ENCODE measurements at places on chromosomes 6 and 20.

GRCh38 chr20:59560588-59561227 is 43.6 kb upstream of the PHACTR3 start:
- no peak for DNase-seq

DNA sequence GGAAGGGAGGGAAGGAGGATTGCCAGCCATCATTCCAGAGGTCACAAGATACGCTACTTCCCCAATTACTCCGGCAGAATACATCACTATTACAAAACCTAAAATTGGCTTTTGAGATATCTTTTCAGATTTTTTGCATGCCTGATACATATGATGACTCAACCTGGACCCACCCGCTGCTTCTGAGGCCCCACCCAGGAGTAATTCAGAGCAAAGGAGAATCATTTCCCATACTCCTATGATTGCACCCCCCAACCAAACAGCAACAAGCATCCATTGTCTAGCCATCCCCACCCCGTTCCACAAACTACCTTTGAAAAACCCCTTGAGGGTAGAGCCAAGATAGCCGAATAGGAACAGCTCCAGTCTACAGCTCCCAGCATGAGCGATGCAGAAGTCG is 163.5 kb upstream of the GJE1 start:
- no peak for DNase-seq

DNA sequence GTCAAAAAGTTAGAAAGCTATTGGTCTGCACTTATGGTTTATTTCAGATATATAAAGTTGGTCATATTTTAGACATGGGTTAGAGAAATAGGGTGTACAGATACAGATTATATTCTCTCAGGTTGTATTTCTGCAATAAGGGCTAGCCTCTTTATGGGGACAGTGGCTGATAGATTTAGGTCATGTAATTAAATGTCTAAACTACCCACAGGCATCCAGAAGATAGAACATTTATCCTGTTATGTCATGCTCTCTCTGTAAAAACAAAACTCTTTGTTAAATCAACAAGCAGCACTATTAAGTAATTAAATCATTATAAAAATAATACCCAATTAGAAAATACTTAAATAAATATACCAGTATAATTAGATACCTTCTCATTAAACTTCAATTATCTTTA is 612.6 kb upstream of the CITED2 start:
- DNase-seq, result no peak

- no peak for DNase-seq
These were observed 8.8 kb upstream of the GJA1 start for GRCh38 chr6:121426686-121427085.

DNA sequence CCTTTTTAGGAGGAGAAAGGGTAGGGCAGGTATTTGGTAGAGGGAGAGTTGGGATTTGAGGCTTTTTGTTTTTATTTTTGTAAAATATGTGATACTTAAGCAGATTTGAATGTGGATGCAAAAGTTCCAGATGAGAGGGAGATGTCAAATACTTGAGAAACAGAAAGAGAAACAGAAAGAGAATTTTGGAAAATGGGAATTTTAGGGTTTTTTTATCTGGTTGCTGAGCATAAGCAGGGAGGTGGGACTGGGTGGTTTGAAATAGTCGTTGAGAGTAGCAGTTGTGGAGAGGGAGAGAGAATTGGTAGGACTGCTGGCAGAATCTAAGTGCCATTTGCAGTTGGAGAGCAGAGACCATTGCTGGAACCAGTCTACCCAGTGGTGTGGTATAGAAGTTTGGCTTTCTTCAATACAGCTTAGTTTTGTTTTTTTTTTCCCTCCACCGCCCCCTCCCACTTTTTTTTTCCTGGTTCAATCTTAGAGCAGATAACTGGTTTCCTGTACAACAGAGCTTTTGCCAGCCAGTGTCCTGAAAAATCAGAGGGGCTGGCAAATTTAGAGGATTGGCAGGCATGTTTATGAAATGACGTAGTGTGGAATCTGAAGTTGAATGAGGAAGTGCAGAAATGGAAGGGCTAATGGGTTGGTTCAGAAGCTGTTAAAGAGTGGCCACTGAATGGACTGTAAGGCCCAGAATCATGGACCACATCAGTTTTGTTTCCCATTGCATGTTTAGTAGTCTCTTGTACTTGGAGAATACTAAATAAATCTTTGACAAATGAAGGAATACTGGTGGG is 68.7 kb downstream of the ATRN start:
- no peak for DNase-seq

GRCh38 chr6:22101163-22101562 is 195.7 kb downstream of the PRL start:
- DNase-seq, result no peak

DNA sequence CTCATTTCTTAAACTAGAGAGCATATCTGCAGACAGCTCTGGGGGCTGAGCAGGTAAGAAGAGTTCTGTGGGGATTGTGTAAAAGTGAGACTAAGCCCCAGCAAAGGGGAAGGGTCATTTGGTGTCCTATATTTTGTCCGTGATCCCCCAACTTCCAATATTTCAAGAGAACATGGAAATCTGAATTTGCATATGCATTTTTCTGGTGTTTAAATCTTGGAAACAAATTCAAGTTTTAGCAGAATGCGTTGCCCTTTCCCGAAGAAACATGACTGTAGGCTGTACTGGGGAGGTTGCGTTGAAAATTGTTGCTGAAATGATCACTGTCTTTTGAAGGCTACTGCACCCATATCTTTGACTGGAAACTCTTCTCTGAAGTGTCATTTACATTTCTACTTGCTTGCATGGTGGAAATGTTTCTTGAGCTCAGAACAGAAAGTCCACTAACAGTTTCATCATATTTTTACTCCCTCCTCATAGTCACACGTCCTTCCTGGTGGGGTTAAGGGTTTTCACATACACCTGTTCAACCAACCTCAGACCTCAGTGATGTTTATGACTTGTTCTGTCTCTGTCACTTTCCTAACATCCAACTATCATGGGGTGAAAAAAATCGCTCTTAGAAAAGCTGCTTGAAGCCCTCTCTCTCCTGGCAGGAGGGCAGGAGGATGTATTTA is 140.3 kb downstream of the BCAS1 start:
- no peak for DNase-seq

DNA sequence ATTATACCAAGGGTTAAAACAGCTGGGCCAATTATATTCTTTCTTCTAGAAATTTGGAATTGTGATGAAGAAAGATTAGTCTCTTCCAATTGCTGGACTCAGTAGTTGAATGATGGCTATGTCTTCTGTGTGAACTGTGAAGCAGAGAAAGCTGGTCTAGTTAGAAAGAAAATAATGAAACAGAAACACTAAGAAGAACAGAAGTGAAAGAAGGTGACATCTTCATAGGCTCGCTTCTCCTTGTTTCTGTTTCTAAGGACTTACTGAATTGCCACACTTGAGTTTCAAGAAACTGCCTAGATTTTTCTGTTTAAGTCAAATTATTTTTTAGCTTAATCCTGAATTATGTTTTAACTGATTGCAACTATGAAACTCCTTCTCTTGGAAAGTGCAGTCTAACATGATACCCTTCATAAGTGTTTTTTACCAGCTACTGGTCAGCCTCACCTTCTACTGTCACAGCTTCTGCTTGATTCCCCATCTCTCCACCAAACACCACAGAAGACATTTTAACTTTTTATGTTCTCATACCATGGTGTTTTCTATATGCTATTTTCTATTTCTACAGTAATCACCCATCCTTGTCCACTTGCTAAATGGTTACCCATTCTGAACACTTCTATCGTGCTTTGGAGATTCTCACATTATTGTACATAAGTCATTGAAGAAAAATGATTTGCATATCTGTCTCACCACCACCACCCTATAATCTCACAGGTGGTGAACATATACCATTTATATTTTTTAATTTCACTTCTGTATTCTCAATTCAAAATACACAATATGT is 268.8 kb downstream of the GRIK2 start:
- no peak for DNase-seq

DNA sequence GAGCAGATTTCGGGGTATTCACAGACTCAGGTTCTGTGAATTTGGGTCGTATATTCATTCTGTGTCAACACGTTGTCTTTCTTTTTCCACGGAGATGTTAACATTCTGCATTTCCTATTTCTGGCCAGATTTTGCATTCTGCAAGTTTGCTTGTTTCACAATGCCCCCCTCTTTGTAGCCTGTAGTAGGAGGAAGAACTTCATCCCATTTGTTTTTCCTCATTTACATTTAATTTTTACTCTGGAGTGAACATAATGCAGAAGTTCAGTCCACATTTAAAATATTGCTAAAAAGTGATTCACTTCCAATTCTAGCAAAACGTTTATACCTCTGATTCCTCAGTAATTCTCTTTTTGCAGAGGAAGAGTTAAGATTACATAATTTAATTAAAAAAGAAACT is 12.9 kb downstream of the TAGAP start:
- DNase-seq, result no peak

GRCh38 chr6:103672169-103672568 is 1187.5 kb downstream of the HACE1 start:
- DNase-seq, result no peak

DNA sequence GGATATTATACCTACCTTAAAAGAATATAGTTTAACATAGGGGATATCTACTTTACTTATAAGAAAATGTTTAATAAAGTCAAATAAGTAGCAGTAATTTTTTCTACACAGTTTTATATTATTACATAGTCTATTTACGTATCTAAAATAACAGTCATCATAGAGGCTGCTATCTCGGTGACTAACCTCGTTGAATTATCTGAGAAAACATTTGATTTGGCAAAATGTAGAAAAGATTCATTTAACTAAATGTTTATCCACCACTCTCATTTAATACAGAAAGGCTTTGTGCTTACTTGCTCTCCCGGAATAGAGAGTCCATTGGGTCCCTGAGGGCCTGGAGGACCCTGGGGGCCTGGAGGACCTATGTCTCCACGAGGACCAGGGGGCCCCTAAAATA is 103.6 kb downstream of the COL12A1 start:
- no peak for DNase-seq

GRCh38 chr6:100173211-100173610 is 179.2 kb upstream of the MCHR2 start:
- no peak for DNase-seq

GRCh38 chr20:13338999-13339411 is 117.9 kb downstream of the ISM1 start:
- no peak for DNase-seq

DNA sequence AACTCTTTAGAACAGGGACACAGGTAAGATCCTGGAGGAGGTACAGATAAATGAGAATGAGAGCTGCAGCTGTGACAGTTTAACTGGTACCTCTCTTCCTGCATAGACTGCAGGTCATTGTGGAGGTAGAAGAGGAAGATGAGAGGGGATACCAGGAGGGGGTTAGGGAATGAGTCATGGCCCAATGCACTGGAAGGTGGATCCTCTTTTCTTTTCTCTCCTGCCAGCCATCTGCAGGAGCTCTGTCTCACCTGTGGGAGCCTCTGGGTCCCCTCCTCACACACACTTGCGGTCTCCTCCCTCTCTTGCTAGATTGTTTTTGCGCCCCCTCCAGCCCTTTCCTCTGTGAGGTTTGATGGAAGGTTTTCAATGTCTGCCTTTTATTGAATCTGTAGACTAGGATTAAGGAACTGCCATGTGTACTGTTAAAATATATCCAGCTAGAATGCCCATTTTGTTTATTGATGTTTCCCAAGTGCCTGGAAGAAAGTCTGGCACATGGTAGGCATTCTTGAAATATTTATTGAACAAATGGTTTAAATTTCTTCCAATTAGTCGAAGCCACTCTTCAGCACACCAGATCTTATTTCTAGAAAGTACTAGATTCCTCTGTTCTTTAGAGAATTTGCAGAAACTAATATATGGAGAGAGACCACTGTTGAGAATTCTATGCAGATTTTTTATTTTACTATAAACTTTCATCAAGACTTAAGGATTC is 13.0 kb downstream of the C6orf163 start:
- DNase-seq, result no peak

DNA sequence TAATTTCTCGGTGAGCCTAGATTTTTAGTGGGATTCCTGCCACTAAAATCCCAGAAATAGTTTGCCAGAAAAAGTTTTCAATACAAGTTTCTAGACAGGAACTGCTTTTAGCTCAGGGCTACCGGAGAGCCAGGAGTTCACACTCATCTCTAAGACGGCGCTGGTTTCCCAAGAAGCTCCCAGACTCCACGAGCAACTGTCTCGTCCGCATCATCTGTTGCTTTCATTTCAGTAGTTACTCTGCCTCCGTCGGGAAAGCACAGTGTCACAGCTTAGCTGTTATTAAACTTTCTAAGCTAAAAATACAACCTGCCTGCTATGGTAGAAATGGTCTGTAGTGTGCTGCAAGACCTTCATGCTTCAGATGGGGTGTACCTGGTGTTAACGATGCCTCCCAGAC is 197.3 kb upstream of the SNX9 start:
- DNase-seq, result no peak

DNA sequence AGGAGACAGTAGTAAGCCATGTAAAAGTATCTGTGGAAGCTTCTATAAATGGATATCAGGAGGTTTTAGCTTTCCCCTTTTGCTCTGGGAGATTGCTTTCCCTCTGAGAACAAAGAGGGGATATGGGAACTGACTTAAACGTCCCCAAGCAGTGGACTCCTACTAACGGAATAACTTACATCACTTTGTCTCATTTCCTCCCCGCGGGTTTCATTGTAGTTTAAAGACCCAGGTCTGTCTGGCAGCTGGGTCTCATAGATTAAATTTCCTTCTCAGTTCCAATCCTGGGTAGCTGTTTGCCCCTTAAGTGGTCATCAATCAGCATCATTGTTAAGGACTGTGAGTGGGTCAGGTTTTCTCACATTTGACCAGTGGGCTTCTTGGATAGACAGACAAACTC is 68.7 kb downstream of the PLAGL1 start:
- no peak for DNase-seq

GRCh38 chr20:3121271-3121911 is 36.9 kb upstream of the AVP start:
- DNase-seq, result no peak

- DNase-seq, result no peak
These were observed 325.3 kb downstream of the GJA1 start for GRCh38 chr6:121760745-121761144.

GRCh38 chr20:39698752-39699151 is 736.6 kb downstream of the DHX35 start:
- no peak for DNase-seq

GRCh38 chr6:137706083-137706750 is 160.8 kb upstream of the TNFAIP3 start:
- DNase-seq, result no peak

DNA sequence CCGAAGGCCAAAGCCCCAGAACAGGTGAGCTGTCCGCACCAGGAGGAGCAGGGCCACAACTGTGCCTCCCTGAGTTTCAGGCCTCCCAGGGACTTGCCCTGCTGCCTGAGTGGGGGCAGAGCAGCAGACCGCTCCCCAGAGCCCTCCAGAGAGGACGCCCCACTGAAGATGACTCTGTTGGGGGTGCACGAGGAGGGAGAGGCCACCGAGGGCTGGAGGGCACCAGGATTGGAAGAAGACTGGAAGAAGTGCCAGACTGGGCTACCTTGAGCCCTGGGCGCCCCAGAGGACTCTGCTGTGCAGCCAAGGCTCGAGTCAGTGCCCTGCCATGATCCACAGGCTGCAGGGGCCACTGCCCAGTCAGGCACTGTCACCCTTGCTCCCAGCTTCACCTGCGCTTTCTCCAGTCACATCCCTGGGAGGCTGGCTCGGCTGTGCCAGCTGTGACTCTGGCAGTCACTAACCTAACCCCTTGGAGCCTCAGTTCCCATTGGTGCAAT is 11.3 kb downstream of the CST7 start:
- DNase-seq, result no peak
